Brain (organoid and tissue), 16 donors: ENCODE measurements at places on chromosomes 7 and 10.

GRCh38 chr7:82572195-82572880 lies 128.8 kb upstream of the CACNA2D1 start:
- peak; percentile 93 for DNase-seq

- no peak for DNase-seq
Measured at GRCh38 chr10:126175641-126176262, 212.5 kb downstream of the ADAM12 start.

DNA sequence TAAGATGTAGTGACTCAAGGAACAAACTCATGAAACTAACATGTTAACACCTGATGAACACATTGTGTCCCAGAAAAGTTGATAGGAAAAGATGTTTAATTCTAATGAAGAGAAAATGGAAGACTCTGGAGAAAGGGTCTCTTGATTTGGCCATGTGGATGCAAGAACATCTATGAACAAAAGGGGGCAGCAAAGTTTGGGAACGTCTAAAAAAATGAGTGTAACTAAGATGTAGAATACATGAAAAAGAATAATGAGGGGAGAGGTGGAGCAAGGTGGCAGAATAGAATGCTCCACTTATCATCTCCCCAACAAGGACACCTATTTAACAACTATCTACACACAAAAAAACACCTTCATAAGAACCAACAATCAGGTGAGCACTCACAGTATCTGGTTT lies 805.1 kb downstream of the TNS3 start:
- no peak for DNase-seq

DNA sequence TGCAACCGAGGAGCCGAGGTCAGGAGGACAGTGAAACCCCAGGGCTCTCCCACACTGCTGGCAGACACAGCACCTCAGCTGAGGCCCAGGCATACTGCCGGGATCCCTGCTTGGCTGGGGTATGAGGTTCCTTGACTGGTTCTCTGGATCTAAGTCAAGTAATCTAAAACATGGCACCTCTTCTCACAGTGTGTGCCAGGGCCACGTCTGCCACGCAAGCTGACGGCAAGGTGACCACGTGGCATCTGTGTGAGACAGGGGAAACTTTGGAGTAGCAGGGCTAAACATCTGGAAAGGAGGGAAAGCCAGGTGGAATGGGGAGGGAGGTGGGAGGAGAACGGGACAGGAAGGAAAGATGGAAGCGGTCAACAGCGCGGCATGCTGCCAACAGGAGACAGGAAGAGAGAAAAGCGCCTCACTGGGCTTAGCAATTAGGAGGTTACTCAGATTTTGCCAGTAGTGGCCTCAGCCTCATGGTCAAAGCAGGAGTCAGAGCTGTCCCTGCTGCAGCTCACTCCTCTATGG lies 103.7 kb downstream of the CXCL12 start:
- DNase-seq: no peak

DNA sequence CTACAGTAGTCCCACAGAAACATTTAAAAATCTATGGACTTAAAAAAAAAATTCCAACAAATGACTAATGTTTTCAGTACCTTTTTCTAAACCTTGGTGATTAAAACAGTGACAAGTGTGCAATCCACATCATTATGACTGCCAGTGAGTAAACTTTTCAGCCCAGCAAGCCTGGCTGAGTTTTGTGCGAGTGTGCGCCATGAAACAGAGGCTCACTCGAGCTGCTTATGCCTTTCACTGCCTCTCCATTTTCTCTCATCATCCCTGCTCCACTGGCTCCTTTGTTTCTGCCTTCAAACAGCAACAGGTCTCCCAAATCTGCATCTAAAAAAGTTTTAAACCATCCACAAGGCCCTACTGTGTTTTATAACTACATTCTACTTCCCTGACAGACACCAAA lies 105.8 kb downstream of the USP6NL start:
- DNase-seq: peak; percentile 48

DNA sequence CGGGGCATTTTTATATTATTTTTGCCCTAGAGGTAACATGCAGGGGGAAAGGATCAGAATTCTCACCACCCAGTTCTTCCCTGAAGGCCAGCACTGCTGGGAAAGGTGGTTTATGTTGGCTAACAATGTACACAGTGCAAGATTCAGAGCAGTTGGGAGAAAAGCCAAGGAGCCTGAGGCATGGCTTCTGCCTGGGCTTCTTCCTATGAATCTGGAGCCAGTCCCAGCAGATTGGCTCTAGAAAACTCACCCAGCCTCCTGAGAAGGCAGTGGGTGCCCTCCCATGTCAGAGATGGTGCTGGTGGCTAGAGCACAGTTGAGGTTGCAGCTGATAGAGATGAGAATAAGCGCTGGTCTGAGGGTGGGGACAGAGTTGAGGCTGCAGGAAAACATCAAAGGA lies 44.7 kb upstream of the GPR26 start:
- DNase-seq: no peak

DNA sequence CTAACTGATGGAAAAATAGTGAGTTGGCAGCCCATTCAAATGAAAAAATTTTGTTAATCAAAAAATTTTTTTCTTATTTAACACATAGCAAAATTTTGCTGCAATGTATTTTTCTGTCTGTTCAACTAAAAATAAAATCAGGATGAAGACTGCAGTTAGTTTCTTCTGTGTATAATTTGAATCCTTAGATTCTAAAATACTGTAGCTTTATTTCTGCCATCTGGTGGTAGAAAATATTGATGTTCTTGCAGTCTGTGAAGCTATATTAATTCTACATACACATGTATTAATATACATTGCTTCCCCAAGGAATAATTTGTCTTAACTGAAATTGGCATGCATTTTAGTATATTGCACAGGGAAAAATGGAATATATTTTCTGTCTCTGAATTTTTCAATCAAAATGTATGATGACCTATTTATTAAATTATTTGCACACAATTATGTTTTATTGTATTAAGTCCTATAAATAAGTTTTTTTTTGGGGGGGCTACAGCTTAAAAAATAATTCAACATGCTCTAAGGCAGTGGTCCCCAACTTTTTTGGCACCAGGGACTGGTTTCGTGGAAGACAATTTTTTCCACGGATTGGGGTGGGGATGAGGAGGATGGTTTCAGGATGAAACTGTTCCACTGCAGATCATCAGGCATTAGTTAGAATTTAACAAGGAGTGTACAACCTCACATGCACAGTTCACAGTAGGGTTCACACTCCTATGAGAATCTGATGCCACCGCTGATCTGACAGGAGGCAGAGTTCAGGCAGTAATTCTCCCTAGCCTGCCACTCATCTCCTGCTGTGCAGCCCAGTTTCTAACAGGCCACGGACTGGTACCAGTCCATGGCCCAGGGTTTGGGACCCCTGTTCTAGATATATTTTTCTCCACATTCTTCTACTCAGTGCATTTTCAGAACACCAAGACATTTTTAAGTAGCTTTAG lies 119.4 kb downstream of the GNAT3 start:
- DNase-seq: peak; percentile 76

DNA sequence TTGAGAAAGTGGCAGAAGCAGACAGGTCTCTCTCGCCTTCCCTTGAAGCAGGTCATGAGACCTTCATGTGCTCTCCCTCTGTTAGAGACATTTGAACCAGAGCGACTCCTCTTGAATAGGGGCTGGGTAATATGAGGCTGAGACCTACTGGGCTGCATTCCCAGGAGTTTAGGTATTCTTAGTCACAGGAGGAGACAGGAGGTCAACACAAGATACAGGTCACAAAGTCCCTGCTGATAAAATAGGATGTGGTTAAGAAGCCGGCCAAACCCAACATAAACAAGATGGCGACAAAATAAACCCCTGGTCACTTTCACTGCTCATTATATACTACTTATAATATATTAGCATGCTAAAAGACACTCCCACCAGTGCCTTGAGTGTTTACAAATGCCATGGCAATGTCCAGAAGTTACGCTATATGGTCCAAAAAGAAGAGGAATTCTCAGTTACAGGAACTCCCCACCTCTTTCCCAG lies 43.5 kb upstream of the MSRB2 start:
- no peak for DNase-seq

- DNase-seq: peak; percentile 25
Measured at GRCh38 chr10:120098232-120098930, 205.9 kb downstream of the SEC23IP start.
